Stomach (tissue), 19 donors: ENCODE measurements at places on chromosomes 2 and 18. TPM values are rescaled to one million over a fixed set of nuclear protein-coding genes. Genes with fewer than 3 reads are reported as not detected.

Gene LYG2
- total RNA-seq, result not detected

- H3K27ac ChIP-seq, result no peak overlapping the region
- H3K4me1 ChIP-seq, result peaks cover 7% of the 10 kb centered on the region
- no peaks in the 10 kb centered on the region for H3K27me3 ChIP-seq
- DNase-seq, result no peak
These were observed 65.6 kb upstream of the REV1 start for GRCh38 chr2:99555404-99555803.

GRCh38 chr2:49936965-49937364 is 782.6 kb upstream of the FSHR start:
- no peaks in the 10 kb centered on the region for H3K27me3 ChIP-seq
- H3K4me3 ChIP-seq, result no peak overlapping the region
- DNase-seq, result no peak
- no peaks in the 10 kb centered on the region for H3K36me3 ChIP-seq
- H3K27ac ChIP-seq, result no peak overlapping the region

DNA sequence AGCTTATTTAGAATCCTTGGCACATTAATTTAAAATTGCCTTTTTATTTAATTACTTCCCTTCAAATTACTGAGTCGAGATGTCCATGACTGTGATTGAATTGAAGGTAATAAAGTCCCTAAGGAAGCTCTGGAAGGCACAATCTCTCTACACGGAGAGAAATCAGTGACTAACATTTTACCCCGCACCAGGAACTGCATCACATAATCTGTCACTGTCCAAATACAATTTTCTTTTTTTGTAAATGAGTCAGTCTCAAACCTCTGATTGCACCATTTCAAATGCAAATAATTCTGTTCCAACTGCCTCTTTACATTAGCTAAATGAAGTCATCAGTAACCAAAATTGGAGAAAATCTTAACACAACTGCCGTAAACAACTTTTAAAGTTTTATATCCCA is 311.9 kb downstream of the CCDC178 start:
- H3K27me3 ChIP-seq, result no peaks in the 10 kb centered on the region
- H3K4me1 ChIP-seq, result no peaks in the 10 kb centered on the region
- no peaks in the 10 kb centered on the region for H3K36me3 ChIP-seq
- H3K27ac ChIP-seq, result no peak overlapping the region
- no peak overlapping the region for H3K4me3 ChIP-seq

DNA sequence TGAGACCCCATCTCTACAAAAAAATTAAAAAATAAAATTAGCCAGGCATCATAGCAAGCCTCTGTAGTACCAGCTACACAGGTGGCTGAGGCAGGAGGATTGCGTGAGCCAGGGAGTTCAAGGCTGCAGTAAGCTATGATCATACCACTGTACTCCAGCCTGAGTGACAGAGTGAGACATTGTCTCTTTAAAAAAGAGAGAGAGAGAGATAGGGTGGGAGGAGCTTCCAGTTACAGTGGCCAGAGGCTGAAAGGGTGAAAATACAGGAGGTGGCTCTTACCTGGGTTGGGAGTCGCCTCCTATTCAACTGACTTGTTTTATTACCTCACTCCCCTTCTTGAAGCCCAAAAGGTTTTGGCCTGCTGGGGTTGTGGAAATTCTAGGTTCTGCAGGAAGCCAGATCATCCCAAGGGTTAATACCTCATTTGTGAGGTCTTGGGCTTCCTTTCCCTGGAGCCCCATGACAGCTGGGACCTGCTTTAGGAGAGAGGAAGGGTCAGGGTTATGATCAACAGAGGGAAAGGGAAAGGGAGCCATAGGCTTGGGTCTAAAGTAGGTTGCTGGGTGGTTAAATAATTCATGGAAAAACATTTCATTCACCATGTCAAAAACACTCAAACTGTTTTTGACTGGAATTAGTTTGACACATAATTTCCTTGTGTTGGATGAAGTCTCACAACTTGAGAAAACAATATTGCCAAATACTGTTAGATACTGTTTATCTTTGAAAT is 17.4 kb downstream of the DYNC2LI1 start:
- H3K4me1 ChIP-seq, result peaks cover 5% of the 10 kb centered on the region
- peaks cover 72% of the 10 kb centered on the region for H3K36me3 ChIP-seq
- H3K4me3 ChIP-seq, result no peak overlapping the region

Gene KCNIP3
- 2.4 TPM for total RNA-seq

DNA sequence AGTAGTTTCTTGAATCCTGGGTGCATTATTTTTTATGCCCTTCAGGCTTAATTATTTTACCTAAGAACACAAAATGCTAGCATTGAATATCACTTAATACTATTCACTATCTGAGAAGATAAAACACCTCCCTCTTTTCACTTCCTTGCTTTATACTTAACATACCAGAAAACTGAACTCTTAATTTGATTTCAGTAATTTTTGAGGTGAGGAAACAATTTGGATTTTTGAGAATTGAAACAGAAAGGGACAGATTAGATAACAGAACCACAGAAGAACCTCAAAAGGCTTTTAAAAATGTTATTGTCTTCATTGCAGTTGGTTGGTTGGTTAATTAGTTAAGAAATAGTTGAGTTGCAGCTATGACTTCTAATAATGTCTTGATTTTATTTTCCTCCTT is 69.5 kb downstream of the GPD2 start:
- H3K4me3 ChIP-seq, result no peak overlapping the region
- no peaks in the 10 kb centered on the region for H3K4me1 ChIP-seq
- H3K27ac ChIP-seq, result no peak overlapping the region
- H3K27me3 ChIP-seq, result no peaks in the 10 kb centered on the region
- peaks cover under 1% of the 10 kb centered on the region for H3K36me3 ChIP-seq
- DNase-seq, result no peak

Gene ST6GAL2
- 0.58 TPM for total RNA-seq

DNA sequence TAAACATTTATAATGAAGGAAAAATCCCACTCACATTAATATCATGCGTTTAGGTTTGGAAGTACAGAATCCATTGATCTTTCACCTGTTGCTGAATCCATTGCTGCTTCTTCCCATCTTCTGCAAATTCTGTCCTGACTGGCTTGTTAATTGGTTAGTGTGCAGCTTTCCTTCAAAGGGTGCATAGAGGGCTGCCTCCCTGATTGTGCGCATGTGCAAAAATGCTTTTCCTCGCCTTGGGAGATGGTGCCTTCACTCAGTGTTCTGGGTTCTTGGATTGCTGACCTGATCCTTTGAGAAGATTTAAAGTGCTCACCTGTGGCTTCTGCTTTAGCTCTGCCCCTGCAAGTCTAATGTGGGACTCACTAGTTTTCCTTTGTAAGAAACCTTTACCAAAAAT is 231.2 kb downstream of the SNTG2 start:
- no peak for DNase-seq
- no peaks in the 10 kb centered on the region for H3K36me3 ChIP-seq
- no peak overlapping the region for H3K4me3 ChIP-seq
- H3K4me1 ChIP-seq, result no peaks in the 10 kb centered on the region

- no peaks in the 10 kb centered on the region for H3K27me3 ChIP-seq
- peaks cover 3% of the 10 kb centered on the region for H3K4me1 ChIP-seq
- no peak overlapping the region for H3K4me3 ChIP-seq
These were observed 251.7 kb upstream of the SIX2 start for GRCh38 chr2:45260946-45261345.

DNA sequence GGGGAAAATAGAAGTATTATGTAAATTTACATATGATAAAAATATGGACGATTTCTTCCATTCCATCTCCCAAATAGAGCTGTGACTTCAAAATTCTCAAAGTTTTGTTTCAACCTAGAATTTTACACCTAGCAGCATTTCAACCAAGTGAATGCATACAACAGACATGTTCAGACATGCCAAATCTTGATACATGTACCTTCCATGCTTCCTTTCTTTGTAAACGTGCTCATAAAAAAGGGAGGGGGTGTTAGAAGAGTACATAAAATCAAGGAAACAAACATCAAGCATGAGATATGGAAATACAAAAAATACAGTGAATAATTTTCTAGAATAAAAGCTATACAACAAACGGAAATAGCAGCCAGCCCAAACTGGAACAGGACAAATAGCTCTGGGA is 974.2 kb downstream of the ERBB4 start:
- no peaks in the 10 kb centered on the region for H3K36me3 ChIP-seq
- no peak overlapping the region for H3K4me3 ChIP-seq
- no peaks in the 10 kb centered on the region for H3K4me1 ChIP-seq
- H3K27me3 ChIP-seq, result no peaks in the 10 kb centered on the region
- H3K27ac ChIP-seq, result no peak overlapping the region

- H3K4me1 ChIP-seq, result no peaks in the 10 kb centered on the region
- H3K27ac ChIP-seq, result no peak overlapping the region
- no peak for DNase-seq
- H3K4me3 ChIP-seq, result no peak overlapping the region
- no peaks in the 10 kb centered on the region for H3K36me3 ChIP-seq
These were observed 1225.3 kb downstream of the SUCLG1 start for GRCh38 chr2:83233781-83234180.
